ENCODE measurements at places on chromosomes 4 and X. TPM values are rescaled to one million over a fixed set of nuclear protein-coding genes. Genes with fewer than 3 reads are reported as not detected.

Gene FGF16
- not detected for total RNA-seq

Gene SLC9B1
- 3.7 TPM for total RNA-seq

Gene PABPC1L2A
- not detected for total RNA-seq

Gene DUSP21
- total RNA-seq: not detected

Gene GALNT7
- 11.4 TPM for total RNA-seq

Gene ADH1A
- total RNA-seq: not detected

DNA sequence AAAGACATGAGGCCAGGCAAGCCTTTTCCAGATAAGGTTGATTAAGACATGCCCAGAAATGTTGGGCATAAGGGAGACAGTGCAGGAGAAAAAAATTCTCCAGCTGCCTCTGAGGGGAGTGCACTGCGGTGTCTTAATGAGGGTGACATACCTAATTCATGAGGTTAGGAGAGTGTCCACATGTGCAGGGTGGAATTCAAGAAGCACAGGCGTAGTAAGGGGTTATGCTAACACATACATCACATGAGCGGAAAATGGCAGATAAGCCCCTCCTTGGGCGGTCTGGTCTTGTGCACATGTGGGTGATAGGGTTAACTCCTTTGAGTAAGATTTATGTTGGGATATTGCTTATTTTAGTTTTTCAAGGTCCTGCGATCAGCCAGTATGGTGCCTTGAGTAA, 122.4 kb downstream of the PHKA2 start:
- H3K27me3 ChIP-seq: no peaks in the 10 kb centered on the region
- peaks cover 6% of the 10 kb centered on the region for H3K4me1 ChIP-seq
- no peaks in the 10 kb centered on the region for H3K36me3 ChIP-seq
- H3K27ac ChIP-seq: no peak overlapping the region

DNA sequence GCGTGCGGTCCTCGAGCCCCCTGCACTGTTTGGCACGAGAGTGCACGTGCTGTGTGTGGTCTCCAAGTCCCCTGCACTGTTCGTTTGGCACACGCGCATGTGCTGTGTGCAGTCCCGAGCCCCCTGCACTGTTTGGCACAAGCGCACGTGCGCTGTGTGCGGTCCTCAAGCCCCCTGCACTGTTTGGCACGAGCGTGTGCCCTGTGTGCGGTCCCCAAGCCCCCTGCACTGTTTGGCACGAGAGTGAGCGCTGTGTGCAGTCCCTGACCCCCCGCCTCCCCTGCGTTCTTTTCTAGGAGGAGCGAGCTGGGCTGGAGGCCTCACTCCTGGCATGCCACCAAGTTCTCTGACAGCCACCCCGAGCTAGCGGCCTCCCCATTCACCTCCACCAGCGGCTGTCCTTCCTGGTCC, 76.5 kb upstream of the CLDN34 start:
- H3K36me3 ChIP-seq: no peaks in the 10 kb centered on the region
- H3K27me3 ChIP-seq: peaks cover 4% of the 10 kb centered on the region
- H3K4me1 ChIP-seq: no peaks in the 10 kb centered on the region
- H3K27ac ChIP-seq: no peak overlapping the region

- H3K27me3 ChIP-seq: no peaks in the 10 kb centered on the region
- no peak overlapping the region for H3K4me3 ChIP-seq
- no peak overlapping the region for H3K27ac ChIP-seq
- DNase-seq: no peak
These were observed 23.3 kb downstream of the TRMT2B start for GRCh38 chrX:101028562-101028961.

DNA sequence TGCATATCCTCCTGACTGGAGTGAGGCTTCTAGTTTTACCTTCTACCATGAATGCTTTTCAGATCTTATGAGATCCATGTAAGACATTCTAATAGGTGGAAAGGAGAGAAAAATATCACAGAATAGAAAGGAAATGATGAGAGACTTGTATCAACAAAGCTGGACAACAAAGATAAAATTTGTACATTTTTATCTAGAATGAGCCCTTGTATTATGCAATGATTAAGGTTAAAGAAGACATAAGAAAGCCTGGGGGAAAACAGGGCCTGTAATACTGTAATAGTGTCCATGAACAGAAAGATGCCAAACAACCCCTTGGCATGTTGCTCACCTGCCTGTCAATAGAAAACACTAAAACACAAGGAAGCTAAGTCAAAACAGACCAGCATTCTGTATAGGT, 44.2 kb upstream of the SCRG1 start:
- no peak overlapping the region for H3K27ac ChIP-seq
- no peak for DNase-seq
- peaks cover 12% of the 10 kb centered on the region for H3K4me1 ChIP-seq
- no peak overlapping the region for H3K4me3 ChIP-seq
- H3K27me3 ChIP-seq: no peaks in the 10 kb centered on the region

DNA sequence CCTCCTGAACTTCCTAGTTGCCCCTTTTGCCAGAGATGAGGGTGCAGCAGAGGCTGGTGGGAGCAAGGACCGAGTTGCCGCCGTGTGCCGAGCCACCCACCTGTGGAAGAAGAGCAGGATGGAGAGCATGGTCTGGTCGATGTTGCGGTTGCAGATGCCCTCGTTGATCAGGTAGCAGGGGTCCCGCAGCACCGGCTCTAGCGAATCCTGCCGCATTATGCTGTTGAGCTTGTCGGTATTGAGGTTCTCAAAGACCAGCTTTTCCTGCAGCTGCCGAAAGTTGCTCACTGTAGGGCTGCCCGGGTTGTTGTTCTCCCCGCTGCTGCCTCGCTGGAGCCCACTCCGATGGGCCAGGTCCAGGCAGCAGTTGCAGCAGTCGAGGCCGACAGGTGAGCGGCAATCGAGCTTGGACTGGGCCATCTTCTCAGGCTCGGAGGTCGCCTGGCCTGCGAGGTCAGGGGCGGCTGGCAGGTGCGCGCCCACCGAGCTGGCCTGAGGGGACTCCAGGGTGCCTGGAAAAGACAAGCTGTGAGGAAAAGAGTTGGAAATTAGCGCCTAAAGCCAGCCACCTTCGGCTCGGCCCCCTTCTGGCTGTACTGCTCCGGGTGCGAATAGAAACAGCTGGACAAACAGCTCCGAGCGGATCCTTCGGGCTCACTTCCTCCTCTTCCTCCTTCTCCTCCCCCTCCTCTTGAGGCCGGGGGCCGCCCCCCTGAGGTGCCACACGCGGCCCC, 420 bp downstream of the TSC22D3 start:
- H3K27ac ChIP-seq: no peak overlapping the region
- H3K27me3 ChIP-seq: no peaks in the 10 kb centered on the region
- no peaks in the 10 kb centered on the region for H3K36me3 ChIP-seq
- H3K4me1 ChIP-seq: peaks cover 14% of the 10 kb centered on the region

DNA sequence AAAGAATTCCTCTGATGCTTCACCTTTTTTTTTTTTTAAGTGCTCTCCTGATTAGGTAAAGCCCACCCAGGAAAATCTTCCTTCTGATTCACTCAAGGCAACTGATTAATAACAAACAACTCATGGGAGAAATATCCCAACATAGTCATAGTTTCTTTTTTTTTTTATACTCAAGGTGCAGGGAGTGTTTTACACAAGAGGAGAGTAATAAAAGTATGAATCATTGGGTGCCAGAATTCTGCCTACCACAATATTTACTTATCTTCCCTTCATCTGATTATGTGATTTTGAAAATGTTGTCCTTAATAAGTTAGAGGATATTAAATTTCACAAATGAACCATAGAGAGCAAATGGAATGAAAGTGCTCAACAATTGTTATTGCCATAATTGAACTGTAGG, 329.9 kb downstream of the TECRL start:
- no peak overlapping the region for H3K27ac ChIP-seq
- DNase-seq: no peak
- H3K27me3 ChIP-seq: no peaks in the 10 kb centered on the region
- H3K4me3 ChIP-seq: no peak overlapping the region

DNA sequence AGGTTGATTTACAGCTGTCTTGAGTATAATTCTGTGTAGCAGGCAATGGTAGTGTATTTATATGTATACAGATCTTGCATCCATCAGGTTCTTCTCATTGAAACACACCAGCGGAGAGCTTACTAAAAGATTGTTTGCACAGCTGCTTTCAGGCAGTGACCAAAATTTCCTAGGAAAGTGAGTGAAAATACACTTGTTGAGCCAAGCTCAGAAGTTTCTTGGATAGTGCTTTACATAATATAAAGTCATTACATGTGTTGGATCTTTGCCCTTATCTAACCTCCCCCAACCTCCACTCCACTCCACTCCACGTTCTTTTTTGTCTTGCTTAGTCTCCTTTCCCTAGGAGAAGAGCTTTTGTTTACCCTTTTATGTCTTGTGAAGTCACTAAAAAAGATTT, 34.1 kb downstream of the CNKSR2 start:
- no peak overlapping the region for H3K4me3 ChIP-seq
- no peak for DNase-seq
- no peak overlapping the region for H3K27ac ChIP-seq
- peaks cover 11% of the 10 kb centered on the region for H3K4me1 ChIP-seq

DNA sequence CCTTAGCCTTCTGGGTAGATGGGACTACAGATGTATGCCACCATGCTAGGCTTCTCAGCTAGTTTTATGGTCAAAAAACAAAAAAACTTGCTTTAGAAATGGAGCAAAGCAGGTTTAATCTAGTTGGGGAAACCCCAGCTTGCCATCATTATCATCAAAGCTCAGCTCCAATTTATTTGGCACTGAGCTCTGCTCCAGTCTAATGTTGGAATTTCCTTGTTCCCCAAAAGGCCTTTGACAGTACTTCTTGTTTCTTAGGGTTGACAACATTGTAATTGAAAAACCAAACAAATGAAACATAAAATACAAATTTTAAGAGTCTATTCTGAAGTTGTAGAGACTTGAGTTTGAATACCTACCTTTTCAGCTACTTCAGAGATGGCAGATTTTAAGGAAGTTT, 48.0 kb downstream of the MRPL1 start:
- no peak for DNase-seq
- H3K4me1 ChIP-seq: peaks cover 2% of the 10 kb centered on the region
- peaks cover 51% of the 10 kb centered on the region for H3K36me3 ChIP-seq
- no peaks in the 10 kb centered on the region for H3K27me3 ChIP-seq
- no peak overlapping the region for H3K27ac ChIP-seq

- H3K27me3 ChIP-seq: peaks cover 9% of the 10 kb centered on the region
- no peak for DNase-seq
- H3K36me3 ChIP-seq: no peaks in the 10 kb centered on the region
- no peaks in the 10 kb centered on the region for H3K4me1 ChIP-seq
- H3K27ac ChIP-seq: no peak overlapping the region
These were observed 40.4 kb upstream of the MAOA start for GRCh38 chrX:43615660-43616059.

DNA sequence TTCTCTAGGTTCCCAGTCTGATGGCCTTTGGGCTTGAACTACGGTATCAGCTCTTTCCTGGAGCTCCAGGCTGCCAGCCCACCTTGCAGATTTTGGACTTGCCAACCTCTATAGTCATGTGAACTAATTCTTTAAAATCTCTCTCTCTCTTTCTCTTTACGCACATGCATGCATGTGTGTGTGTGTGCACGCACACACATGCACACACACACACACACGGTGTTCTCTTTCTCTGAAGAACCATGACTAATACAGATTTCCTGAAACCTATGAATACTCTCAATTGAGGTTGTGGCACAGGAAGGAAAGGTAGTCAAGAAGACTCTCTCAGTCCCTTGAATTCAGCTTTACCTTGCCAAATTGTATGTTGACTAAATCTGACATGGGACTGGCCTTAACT, 6.2 kb upstream of the ZCCHC13 start:
- no peaks in the 10 kb centered on the region for H3K27me3 ChIP-seq
- no peak overlapping the region for H3K27ac ChIP-seq
- peak; percentile 31 for DNase-seq
- H3K4me1 ChIP-seq: peaks cover 9% of the 10 kb centered on the region
- no peaks in the 10 kb centered on the region for H3K36me3 ChIP-seq
- H3K4me3 ChIP-seq: no peak overlapping the region

DNA sequence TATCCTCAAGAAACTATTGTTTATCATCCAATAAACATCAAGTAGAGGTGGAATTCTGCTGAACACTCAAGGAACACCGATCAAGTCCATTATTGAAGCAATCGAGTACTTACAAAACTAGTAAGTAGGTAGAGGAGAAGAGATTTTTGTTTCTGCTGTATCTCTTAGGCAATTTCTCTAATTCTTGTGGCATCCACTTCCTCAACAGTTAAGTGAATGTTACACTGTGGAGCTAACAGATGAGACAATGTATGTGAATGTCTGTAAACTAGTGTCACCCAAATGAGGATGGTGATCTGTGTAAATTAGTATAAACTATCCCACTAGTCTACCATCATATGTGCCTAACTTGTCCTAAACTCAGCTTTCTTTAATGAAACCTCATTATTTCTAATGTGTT, 261.6 kb downstream of the ARHGAP24 start:
- no peaks in the 10 kb centered on the region for H3K27me3 ChIP-seq
- no peak overlapping the region for H3K4me3 ChIP-seq
- DNase-seq: no peak
- H3K27ac ChIP-seq: no peak overlapping the region
- no peaks in the 10 kb centered on the region for H3K4me1 ChIP-seq
- no peaks in the 10 kb centered on the region for H3K36me3 ChIP-seq
